ENCODE measurements at places on chromosomes 6 and 20.

DNA sequence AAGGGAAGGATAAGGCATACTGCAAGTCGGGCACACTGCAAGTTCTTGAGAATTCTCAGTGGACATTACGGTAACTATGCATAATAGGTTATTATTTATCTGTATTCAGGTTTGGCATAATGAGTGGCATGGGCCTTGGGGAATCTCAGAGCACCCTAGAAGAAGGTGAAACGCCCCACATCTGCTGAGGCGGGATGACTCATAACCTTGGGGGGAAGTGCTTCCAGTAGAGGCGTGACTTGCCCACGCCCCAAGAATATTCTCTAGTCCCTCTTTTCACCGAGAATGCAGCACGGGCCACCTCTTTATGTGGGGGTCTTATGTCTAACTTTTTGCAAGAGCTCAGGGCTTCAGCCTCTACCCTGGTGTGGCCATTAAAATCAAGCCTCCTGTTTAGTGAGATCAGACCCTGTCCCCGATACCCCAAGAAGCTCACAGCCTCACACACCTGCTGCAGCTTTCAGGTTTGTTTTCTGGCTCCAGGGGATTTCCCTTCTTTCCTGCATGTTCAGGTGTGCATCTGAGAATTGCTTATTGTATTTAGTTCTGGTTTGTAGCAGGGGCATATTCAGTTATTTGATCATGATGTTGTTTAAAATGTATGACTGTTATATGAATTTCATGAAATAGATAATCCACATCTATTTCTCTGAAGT, 19.1 kb downstream of the ZFP64 start:
- ATAC-seq = no peak

DNA sequence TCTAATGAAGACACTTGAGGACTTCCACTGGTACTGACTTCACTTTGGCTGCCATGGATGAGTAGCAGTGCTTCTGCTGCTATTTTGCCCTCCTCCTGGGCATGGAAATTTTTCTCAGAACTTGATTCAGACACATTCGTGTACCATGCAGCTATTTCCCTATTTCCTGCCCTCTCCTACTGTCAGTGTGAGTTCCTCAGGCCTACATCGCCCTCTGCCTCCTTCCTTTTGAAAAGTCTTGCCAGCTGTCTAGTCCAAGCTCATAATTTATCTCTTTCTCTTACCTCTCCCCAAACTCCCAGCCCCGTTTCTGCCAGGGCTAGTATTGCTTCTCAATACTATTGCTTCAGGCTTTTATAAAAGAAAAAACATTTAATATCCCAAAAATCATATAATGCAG, 470.2 kb downstream of the ADGRB3 start:
- no peak for ATAC-seq

- peak; percentile 64 for ATAC-seq
These were observed 167.4 kb downstream of the DTNBP1 start for GRCh38 chr6:15495375-15495901.

DNA sequence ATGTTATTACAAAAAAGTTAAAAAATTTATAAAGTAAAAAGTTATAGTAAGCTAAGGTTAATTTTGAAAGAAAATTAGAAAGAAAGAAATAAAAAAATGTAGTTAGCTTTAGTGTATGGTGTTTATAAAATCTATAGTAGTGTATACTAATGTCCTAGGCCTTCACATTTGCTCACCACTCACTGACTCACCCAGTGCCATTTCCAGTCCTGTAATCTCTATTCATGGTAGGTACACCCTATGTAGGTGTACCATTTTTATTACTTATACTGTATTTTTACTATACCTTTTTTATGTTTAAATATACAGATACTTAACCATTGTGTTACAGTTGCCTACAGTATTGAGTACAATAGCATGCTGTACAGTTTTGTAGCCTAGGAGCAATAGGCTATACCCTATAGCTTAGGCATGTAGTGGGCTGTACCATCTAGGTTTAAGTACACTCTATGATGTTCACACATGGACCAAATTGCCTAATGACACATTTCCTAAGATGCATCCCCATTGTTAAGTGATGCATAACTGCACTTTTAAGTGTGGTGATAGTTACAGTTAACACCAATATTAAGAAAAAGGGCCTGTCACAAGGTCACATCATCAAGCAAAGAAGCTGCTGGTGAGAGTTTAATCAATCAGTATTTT, 8.0 kb downstream of the CD2AP start:
- ATAC-seq = no peak
